ENCODE measurements at places on chromosomes 13 and 19.

DNA sequence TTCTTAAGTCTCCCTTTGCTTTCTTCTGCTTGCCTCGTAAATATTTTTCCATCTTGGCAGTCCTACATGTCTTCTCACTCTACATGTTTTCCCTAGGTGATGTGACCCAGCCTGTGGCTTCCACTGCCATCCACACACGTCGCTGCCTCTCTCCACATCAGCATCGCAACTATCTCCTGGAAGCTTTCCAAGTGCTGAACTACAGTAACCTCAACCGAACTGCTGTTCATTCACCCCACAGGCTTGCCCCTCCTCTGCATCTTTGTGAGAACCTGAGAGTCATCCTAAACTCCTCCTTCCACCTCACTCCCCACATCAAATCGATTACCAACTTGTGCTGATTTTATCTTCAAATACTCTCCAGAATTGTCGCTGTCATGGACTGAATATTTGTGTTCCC, 41.2 kb upstream of the USPL1 start:
- DNase-seq: no peak

GRCh38 chr13:78241278-78241919, 322.8 kb upstream of the EDNRB start:
- no peak for DNase-seq

- no peak for DNase-seq
These were observed 9.6 kb downstream of the FAM98C start for GRCh38 chr19:38412491-38412890.

- no peak for DNase-seq
These were observed 600 bp downstream of the UBE2S start for GRCh38 chr19:55406826-55407549.

DNA sequence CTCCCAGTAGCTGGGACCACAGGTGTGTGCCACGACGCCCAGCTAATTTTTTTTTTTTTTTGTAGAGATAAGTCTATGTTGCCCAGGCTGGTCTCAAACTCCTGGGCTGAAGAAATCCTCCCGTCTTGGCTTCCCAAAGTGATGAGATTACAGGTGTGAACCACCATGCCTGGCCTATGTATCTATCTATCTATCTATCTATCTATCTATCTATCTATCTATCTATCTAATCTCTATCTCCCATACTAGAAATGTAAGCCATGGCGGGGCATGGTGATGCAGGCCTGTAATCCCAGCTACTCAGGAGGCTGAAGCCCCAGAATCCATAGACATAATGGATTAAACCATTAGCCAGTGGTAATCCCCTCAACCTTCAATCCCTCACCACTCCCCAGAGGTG, 6.5 kb upstream of the SERTAD3 start:
- DNase-seq: no peak

- no peak for DNase-seq
These were observed 904 bp upstream of the SOX1 start for GRCh38 chr13:112065867-112066623.

- no peak for DNase-seq
These were observed 276.4 kb downstream of the KLF5 start for GRCh38 chr13:73335210-73335609.

DNA sequence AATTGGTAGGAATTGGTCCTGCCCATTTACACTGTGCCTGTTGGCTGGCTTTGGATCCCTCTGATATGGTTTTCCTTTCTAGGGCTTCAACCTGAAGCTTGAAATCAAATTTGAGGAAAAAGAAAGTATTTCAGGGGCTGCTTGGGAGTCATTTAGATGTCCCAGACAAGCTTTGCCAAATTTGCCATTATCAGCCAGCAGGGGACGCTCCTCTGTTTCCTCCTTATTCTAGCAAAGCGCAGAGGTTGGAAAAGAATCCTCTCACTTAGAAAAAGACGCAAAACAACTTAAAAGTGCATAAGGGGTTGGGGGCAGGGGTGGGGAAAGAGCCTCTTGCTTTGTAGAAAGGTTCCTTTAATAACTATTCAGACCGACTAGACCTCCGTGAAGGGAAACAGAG, 1211.1 kb upstream of the PCDH20 start:
- no peak for DNase-seq

- no peak for DNase-seq
These were observed 9.1 kb downstream of the PNPLA6 start for GRCh38 chr19:7544626-7545025.

GRCh38 chr19:35350591-35350990, 2.9 kb downstream of the FFAR1 start:
- DNase-seq: no peak

GRCh38 chr19:48836089-48837017, at the start of gene HSD17B14:
HSD17B14 (minus strand) TSS chr19:48836491; CDS start chr19:48836411, 80 bp downstream.
- peak; percentile 43 for DNase-seq

DNA sequence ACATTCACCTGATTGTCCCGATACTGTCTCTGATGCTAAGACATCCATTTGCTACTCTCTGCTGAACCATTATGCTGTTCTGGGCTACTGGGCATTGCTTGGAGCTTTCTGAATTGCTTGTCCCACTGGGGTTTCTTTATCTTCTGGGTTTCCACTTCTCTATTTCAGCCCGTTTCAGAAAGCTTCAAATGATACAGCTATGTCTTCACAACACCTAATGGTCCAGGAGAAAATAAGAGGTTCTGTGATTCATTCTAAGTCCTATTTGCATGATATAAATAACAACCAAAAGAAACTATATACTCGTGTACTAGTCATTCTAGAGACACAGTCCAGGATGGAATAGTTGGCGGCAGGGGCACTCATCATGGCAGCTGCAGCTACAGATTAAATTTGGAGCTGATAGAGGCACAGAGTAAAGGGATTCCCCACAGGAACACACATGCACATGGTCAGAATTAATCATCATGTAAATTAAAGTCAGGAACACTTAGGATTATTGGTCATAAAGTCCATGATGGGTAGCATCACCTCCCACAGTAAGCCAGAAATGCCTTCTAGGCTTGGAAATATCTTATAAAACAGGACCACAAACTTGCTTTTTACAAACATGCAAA, 33.3 kb upstream of the SCEL start:
- DNase-seq: no peak

DNA sequence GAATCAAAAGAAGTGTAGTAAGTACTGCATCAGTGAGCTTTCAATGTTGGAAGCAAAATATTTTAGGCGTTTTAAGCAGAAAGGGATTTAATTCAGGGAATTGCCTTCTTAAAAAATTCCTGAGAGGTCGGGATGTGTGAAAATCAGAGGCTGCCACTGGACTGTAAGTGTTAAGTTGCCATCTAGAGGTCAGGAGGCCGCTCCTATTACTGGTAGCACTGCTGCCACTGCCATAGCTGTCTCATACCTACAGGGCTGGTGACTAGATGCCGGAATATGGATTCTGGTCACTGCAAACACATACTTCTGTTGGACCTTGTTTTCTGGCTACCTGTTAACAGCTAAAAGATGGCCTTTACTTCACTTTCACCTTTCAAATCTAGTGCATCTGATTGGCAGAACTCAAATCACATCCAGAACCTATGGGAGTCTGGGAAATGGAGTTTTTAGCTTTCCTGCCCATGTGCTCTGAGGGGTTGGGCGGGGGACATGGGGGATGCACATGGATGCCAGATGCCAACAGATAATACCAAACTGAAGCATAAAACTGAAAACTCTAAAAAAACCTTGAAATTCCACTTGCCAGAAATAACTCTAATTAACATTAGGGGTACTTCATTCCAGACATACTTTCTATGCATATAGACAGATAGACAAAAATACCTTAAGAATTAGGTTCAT, 29.8 kb downstream of the DGKH start:
- no peak for DNase-seq

DNA sequence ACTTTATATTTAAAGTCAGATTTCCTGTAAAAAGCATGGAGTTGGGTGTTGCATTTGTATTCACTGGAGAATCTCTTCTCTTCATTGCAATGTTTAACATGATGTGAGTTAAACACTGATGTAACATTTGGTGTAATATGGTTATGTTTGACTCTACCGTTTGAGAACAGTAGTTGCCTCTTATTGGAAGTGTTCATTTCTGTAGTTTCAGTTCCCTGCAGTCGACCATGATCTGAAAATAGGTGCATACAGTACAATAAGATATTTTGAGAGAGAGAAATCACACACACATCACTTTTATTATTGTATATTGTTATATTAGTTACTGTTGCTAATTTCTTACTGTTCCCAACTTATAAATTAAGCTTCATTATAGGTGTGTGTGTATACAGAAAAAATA, 105.2 kb upstream of the SPACA7 start:
- no peak for DNase-seq

GRCh38 chr13:102807699-102808098, 8.8 kb downstream of the BIVM start:
- no peak for DNase-seq

GRCh38 chr13:28890712-28891111, 70.6 kb downstream of the MTUS2 start:
- DNase-seq: no peak

DNA sequence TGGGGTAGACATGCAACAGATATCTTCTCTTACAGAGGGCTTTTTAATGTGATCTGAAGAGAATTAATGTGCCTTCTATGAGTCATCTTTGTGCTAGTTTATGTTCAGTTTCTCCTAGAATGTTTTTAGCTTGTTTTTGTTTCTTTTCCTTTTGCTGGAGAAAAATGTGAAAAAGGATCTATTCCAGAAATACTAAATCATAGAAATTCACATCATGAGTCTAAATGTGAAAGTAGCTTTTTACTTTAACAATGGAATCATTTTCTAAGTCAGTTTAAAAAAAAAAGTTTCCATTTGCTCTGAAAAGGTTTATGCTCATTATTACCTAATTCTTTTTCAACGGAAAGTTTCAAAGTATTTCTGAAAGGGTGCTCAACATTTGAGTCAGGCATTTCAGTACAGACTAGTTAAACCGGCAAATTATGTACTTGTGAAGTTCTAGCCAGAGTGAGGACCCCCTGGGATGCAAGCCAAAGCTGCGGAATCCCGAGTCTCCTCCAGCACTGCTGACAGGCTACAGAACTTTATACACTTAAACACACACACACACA, 72.9 kb downstream of the SPATA13 start:
- no peak for DNase-seq

DNA sequence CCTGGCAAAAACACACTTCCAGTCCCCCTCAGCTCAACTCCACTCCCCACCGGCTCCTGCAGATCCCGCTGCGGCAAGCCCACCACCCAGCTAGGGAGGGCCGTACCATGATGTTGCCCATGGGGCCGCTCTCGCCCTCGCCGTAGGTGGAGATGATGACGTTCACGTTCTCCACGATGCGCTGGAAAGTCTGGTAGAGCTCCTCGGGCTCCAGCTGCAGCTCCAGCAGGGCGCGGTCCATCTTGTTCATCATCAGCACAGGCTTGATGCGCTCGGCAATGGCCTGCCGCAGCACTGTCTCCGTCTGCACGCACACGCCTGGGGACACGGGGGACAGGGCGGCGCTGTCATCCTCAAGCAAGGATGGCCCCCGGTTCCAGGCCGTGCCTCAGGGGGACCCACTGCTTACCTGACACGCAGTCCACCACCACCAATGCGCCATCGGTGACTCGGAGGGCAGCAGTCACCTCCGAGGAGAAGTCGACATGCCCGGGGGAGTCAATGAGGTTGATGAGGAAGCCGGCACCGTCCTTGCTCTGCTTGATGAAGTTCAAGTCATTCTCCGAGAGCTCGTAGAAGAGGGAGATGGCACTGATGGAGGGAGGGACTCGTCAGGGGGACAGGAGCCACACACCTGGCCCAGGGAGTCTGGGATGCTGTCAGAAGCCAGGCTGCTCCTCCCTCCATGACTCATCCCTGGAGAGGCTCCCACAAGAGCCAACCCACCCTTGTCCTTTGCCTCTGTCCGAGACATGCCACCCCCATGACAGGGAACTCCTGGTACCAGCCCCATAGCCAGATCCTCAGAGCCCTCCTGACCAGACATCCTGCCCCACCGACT, 2.3 kb downstream of the EEF2 start:
- DNase-seq: no peak

DNA sequence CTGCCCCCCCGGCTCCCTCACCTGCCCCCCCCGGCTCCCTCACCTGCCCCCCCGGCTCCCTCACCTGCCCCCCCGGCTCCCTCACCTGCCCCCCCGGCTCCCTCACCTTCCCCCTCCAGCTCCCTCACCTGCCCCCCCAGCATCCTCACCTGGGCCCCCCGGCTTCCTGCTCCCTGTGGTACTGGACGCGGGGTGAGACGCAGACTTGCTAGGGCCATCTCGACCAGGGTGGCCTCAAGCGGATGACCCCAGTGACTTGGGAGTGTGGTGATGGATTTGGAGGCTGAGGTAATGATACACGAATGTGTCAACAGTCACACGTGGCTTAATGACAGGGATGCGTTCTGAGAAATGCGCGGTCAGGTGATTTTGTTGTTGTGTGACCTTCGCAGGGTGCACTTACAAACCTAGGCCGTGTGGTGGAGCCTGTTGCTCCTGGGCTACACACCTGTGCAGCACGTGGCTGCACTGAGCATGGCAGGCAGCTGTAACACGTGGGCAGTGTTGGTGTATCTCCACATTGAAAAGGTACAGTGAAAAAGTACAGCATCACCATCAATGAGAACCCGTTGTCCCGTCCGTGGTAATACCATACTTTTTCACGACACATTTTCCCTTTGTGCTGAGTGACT, 197.8 kb downstream of the TEX29 start:
- DNase-seq: no peak

DNA sequence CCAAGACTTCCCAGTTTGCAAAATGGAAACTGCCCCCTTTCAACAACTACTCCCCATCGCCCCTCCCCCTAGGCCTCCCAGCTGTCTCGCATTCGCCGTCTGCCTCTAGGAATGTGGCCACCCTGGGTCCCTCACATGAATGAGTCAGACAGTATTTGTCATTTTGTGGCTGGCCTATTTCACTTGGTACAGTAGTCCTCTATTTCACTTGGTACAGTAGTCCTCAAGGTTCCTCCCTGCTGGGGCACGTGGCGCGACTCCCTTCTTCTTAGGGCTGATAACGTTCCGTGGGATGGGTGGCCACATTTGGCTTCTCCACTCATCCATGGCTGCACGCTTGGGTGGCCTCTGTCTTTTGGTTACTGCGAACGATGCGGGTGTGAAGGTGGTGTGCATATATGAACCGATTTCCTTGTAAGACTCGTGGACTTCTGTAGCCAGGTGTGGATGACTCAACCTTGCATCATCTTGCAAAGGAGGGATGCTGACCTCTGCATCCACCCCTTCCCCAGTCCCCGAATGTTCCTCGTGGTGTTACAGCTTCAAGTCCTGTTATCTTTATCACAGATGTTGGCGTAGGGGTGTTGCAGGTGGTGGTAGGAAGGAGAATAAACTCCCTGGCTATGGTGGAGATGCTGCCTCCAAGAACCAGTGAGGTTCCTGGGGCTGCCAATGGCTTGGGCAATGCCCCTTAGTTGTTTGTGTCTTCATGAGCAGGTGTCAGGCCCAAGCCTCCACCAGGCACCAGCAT, 112.1 kb upstream of the SOX1 start:
- no peak for DNase-seq

DNA sequence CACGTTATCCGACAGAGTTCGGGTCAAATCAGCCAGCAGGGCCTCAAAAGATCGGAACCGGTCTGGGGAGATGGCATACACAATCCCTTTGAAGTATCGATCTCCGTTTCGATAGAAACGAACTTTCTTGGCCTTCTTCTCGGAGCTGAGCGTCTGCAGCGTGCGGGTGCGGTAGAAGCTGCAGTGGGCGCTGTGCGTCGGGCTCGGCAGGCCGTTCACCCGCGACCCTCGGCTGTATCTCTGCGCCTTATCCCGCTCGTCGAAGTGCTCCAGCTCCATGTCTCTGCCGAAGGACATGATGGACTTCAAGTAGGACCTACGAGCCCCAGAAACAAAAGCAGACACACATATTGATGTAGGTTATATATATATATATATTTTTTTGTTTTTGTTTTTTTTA, 5.3 kb downstream of the DCLK1 start:
- no peak for DNase-seq

Measured in DMS 273 treated with DMSO at 0.1 percent for 48 hours (cell line).